ENCODE measurements at places on chromosomes 4 and X.

- DNase-seq: no peak
Observed at GRCh38 chrX:133072566-133072965, 24.3 kb downstream of the USP26 start.

- DNase-seq: no peak
Observed at GRCh38 chr4:172806841-172807240, 361.8 kb upstream of the GALNT7 start.

DNA sequence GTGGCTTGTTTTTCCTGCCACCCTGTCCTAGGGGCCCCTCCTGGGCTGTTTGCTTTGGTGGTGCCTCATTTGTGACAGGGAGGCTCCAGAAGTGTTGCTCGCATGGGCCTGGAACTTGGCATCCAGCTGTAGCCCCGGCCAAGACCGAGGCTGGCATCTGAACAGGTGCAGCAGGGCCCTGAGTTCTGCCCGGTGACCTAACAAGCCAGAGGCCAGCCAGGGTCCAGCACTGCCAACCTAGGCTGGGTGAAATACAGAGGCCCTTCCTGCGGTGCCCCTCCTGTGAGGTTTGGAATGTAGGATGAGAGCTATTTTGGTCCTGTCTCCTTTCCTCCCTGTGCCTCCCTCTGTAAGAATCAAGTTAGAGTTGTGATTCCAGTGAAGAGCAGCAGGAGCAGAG, 58.5 kb downstream of the STARD8 start:
- no peak for DNase-seq

DNA sequence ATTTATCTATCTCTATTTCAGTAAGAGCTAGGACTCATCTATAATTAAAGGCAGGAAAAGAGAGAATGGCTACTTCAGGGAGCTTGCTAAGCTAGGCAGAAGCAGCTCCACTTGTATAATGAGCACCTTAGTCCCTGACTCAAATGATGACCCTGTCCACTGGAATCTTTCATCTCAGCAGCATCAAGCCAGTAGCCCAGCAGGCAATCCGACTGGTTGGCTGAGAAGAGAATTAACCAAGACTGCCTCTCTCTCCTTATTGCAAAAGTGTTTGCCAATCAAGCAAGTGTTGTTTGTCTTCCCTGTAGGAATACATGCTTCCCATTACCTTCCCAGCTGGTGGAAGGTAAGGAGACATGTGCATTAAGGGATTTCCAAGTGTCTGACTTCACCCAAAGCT, 3.9 kb upstream of the SPOCK3 start:
- DNase-seq: no peak

DNA sequence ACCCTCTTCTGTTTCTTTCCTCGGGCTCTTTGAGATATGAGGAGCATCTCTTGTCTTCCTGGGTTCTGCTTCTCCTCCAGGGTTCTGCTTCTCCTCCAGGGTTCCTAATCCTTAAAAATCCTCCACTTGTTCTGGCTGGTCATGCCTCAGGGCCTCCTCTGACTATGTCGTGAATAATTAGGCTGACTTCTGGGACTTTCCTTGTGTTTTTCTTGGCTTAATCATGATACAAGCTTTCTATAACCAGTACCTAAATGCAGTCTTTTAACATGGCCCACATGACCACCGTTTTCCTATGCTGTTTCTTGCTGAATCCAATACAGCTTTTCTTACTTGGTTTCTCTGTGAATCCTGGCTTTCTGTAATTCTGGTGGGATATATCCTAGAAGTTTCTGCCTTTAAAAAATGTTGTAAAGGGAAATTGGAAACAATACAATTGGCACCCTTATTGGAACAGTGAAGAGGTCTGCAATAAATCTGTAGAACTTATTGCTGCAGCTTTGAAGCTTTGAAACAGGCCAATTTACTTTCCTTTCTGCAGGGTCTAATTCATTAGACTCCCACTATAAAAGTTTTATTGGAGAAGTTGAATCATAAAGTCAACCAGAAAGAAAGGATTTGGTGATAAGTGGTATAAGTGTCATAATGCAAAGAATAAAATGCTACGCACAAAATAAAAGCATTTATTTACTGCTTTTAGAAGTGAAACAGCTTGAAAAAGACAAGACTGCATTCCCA, 213.1 kb downstream of the UGT8 start:
- DNase-seq: no peak

DNA sequence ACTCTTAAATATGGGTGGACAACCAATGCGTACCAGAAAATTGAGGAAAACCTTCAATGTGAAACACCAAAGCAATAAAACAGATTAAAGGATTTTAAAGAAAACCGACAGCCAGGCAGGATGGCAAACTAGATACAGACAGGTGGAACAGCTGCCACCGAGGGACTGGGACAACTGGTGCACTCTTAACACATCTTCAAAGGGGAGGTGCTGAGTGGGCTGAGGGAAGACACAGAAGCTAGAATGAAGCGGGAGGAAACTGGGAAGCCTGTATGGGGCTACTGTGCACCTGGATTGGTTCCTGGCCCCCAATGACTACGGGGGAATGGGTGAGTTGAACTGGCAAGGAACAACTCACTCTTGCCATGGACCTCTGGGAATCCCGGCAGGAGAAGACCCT, 20.7 kb downstream of the ZNF280C start:
- DNase-seq: no peak

- DNase-seq: no peak
Observed at GRCh38 chrX:118528071-118528737, 32.6 kb downstream of the DOCK11 start.

DNA sequence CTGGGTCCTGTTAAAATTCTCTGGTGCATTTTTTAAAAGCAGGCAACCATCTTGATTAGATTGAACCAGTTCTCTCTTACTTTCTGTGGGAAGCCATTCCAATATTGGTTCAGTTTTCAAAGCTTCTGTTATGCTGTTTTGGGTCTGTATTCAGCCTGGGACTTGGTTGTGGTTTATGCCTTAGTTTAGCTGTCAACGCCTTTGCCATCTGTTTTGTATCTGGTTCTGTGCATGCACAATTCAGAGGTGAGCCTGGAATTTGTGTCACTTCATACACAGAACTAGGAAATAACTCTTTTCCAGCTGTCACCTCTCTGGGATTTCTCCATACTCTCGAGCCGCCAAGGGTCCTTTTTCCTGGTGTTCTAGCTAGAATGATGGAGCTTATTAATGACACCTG, 46.2 kb downstream of the STAP1 start:
- no peak for DNase-seq

DNA sequence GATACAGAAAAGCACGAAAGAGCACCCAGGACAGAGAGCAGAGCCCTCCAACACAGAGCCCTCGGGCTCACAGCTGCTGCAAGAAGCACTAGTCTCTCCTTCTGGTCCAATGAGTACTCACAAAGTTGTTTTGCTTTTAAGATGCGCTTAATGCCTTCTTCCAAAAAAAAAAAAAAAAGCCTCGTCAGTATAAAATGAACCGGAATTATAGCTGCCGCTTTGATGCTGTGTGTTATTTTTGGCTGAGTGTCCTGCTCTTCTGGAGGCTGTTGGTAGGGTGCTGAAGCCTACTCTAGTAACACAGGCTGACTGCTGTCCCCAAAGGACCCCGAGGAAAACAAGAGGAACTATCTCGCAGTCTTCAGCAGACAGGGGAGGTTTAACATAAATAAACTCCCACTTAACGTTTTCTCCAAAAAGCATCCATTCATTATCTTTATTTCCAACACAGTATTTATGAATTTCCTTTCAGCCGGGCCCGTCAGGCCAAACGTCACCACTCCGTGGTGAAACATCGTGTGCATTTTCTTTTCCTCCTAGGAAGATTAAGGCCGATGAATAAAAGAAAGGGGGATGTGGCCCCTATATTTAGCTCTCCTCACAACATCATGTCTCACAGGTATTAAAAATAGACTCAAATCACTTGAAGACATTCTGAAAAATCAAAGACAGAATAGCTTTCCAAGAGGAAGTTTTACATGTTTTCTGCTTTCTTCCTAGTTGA, 213.7 kb upstream of the PPARGC1A start:
- DNase-seq: no peak

DNA sequence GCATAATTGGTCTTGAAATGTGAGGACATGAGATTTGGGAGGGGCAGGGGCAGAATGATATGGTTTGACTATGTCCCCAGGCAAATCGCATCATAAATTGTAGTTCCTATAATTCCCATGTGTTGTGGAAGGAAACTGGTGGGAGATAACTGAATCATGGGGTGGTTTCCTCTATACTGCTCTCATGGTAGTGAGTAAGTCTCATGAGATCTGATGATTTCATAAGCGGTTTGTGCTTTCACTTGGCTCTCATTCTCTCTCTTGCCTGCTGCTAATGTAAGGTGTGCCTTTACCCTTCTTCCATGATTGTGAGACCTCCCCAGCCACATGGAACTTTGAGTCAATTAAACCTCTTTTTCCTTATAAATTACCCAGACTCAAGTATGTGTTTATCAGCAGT, 2595.9 kb downstream of the PCDH7 start:
- no peak for DNase-seq

GRCh38 chrX:45513042-45513441, 312.4 kb upstream of the DIPK2B start:
- DNase-seq: no peak

- DNase-seq: no peak
Observed at GRCh38 chr4:52977252-52977651, 115.1 kb downstream of the RASL11B start.

DNA sequence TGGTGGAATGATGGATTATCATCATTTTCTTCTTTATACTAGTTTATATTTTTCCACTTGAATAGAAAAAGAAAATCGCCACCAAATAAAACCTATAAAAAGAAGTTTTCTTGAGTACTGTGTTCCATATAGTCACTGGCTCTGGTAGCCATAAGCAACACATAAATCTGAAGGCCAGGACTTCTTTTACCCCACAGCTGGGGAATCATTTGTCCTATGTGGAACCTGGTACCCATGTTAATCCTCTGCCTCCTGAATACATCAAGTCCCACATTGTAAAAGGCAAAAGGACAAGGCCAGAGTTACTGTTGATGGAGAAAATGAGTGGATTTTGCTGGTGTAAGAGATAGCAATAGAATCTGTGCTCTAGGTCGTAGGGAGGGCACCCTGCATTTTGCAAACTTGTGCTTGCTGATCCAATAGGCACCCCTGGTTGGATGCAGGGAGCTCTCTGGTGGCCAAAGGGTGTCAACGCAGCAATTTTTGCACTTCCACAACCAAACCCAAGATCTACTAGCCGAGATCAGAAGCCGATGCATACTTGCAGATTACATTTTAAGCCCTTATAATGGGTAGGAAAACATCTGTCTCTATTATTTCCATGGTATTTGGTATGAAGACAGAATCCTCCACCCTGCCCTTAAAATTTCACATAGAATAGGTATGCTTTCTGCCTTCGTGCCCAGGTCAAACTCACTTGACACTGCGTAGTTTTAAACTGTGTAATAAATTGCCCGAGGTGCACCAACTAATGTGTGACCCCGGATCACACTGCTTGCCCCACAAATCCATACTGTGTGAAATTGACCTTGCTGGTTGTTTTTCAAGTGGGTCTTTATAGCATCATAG, 146.2 kb upstream of the SCML1 start:
- no peak for DNase-seq

GRCh38 chrX:96771486-96771885, 86.8 kb downstream of the DIAPH2 start:
- no peak for DNase-seq

- DNase-seq: no peak
Observed at GRCh38 chr4:74378573-74378972, 13.6 kb downstream of the EREG start.

GRCh38 chr4:168879188-168879587, 130.9 kb downstream of the CBR4 start:
- no peak for DNase-seq

Measured in retinal pigment epithelial cell (primary cell).